ENCODE measurements at places on chromosomes 6 and 20. TPM values are rescaled to one million over a fixed set of nuclear protein-coding genes. Genes with fewer than 3 reads are reported as not detected.

The SLC18B1 gene
- total RNA-seq, result 9.7 TPM

The GNAS-AS1 gene
- 0.18 TPM for total RNA-seq

The RAB5IF gene
- 40.9 TPM for total RNA-seq

The KLHDC3 gene
- total RNA-seq, result 54.5 TPM

The RBPJL gene
- not detected for total RNA-seq

The UBE2C gene
- 1.3 TPM for total RNA-seq

The CTAGE9 gene
- total RNA-seq, result not detected

The MICB gene
- total RNA-seq, result 1.3 TPM

The SEMG1 gene
- not detected for total RNA-seq

The RGS17 gene
- 0.36 TPM for total RNA-seq

All from ovary (tissue), 10 donors.